ENCODE measurements at places on chromosomes 2 and 18.

DNA sequence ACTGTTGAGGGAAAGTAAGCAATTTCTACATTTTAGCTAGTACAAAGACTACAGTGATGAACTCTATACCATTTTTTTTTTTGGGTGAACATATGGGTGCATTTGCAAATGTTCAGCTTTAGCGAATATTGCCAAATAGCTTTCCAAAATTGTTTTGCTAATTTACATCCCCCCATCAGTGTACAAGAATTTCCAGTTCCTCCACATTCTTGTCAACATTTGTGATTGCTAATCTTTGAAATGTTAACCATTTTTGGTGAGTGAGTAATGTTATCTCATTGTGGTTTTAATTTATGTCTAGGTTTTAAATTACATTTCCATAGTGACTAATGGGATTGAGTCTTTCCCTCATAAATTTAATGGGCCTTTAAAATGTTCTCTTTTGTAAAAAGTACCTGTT is 16.4 kb upstream of the CNRIP1 start:
- no peak for DNase-seq

DNA sequence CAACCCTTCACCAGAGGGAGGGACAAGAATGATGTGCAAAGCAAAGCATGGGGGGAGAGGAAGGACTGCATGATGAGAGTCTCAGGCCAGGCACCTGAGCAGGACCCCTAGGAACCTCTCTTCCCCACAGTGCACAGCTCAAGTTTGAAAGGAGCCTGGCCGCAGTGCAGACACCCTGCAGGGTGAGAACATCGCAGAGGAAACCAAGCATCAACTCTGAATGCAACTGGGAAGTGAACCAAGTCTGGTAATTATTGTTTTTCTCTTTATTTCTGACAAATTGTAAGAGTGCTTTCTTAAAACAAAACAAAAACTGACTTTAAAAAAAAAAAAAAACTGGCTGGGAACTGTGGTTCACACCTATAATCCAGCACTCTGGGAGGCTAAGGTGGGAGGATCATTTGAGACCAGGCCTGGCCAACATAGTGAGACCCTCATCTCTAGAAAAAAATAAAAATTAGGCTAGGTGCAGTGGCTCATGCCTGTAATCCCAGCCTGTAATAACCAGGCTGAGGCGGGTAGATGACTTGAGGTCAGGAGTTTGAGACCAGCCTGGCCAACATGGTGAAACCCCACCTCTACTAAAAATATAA is 15.3 kb downstream of the NPC1 start:
- no peak for DNase-seq

GRCh38 chr18:56747032-56747658 is 96.0 kb downstream of the WDR7 start:
- DNase-seq, result no peak

DNA sequence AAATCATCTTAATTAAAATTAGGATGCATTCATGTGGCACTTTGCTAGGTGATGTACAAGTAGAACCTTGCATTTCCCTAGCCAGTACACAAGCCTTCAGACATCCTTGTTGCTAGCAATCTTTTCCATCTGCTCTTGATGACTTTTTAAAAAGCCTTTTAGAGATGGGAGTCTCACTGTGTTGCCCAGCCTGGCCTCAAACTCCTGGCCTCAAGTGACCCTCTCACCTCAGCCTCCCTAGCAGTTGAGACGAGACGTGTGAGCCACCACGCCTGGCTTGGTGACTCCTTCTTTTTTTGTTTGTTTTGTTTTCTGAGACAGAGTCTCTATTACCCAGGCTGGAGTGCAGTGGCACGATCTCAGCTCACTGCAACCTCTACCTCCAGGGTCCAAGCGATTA is 1.7 kb upstream of the CCDC88A start:
- DNase-seq, result no peak

DNA sequence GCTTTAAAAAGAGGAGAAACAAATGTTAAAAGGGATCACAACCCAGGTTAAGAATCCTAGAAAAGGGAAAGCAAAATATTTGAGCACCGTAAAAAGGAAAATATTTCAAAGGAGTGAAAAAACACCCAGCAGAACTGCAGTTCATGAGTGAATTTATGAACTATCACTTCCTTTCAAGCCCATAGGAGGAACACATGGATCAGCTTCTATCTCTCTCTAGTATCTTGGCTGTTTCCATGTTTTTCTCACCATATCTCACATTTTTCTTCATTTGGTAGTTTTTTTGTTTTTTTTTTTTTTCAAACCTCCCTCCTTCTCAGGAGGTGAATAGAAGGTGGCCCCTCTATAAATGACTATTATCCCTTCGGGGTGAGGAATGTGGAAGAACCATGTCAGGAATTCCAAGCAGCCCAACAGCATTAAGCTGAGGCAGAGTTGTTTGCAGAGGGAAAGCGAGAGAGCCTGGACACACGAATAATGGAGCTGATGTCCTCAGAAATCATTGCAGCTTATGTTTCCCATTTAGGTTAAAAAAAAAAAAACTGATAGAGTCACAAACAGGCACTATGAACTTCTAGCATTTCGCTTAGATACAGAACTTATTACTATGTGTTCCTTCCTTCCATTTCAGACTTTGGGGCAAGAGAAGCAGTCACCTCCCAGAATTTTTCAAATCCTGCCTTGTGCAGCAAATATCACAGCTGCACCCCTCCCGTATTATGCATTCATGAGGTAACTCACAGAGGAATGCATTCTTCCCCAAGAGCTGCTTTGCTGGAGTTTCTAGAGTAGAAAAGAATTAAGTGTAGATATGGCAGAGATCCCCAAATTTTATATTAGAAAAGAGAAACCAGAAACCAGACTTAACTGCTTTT is 315.6 kb downstream of the IRS1 start:
- DNase-seq, result peak; percentile 37

DNA sequence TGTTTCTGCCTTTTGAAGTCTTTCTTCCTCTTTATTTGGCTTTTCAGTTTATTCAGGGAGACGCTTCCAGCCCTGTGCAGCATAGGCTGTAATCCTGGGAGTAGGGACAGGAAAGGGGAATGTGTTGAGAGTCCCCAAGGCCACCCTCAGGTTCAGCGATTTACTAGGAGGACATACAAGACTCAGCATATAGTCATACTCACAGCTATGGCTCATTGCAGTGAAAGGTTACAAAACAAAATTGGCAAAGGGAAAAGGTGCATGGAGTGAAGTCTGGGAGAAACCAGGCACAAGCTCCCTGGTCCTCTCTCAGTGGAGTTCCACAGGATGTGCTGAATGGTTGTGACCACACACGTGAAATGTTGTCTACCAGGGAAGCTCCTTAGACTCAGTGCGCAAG is 49.6 kb upstream of the ZNF638 start:
- no peak for DNase-seq

DNA sequence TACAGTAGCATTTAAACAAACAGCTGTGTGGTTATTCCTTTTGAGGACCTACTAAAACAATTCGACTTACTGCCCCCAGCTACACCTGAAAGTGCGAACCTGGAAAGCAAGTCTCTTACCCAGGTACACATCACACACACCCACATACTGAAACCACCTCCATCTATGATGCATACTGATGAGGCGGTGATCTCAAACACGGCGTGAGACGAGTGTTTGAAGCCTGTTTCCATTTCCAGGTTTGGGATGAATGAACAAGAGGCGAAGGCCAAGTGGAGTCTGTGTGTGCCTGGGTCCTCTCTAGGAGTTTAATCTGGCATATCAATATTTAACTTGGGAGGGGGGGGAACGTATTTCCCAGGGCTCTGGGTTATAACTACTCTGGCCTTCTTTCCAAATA is 1.6 kb downstream of the TMEM185B start:
- no peak for DNase-seq

DNA sequence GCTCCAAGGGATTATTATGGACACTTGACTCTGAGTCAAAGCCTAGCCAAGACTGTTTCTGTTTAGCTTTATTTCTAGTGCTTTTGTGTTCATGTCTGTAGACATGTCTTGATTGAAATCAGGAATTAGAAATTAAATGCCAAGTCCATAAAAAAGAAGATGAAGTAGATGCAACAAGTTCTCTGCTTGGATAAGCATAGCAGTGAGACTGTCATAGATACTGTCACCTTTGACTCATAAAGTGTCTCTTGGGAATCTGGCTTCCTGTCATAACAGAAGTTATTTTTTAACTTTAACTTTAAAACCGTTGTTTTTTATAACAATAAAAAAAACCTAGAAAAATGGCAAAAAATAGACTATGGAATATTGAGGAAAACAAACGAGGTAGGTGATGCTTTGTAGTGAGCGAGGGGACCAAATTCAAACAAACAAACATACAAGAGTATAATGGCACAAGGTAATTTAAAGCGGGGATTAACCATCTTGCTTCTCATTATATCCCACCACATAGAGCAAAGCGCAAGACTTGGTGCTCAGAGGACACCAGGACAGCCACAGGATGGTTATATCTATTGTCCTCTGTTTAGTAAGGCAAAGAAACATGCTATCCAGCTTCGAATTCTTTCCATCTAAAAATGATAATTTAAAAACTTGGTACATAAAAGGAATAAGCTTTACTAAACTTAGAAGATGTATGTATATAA is 64.6 kb downstream of the CD226 start:
- no peak for DNase-seq

GRCh38 chr2:226977775-226978190 is 141.9 kb downstream of the RHBDD1 start:
- DNase-seq, result no peak

DNA sequence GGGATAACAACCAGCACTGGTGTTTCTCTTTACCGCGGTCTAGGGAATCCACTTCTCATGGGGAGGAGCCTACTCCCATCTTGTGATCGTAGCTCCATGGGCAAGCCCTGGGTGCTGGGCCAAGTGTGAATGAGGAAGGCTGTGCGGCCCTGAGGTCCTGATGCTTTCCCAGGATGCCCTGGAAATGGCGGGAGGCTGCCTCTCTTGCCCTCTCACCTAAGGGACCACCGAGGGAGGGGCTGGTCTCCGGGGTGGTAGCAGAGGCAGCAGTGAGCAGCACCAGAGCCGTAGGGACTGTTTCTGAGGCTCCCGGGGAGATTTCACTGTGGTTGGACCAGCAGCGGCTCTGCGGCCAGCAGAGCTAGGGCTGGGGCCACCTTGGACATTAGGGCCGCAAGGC is 15.5 kb upstream of the NPPC start:
- no peak for DNase-seq

DNA sequence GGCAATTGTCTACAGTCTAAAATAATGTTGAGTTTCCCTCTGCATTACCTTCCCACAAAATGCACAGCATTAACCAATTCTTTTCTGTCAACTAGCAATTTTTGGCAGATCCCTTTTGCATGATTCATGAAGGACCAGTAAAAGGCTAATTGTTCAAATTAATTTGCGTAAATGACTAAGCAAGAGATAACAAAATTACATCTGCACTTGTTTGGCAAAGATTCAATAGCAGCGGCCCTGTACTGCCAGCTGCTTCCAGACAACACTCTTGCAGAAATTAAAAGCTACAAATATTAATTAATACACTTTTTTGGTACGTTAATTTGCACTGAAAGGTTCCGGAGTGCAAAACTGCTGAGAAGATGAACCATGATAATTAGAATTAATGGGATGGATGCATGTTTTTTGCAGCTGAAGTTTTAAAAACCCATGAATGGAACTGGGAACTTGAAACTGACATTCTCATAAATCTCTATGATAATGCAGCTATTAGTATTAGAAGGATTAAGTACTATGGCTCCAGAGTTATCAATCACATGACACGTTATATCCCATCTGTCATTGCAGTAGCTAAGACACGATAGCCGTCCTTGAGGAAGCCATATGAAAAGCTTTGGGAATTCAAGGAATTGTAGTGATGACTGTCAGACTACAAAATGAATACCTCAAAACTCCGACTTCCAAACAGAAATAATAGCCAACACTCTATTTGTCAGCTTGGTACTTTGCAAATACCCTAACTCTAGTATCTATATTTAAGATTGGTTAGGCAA is 1268.3 kb upstream of the ACVR2A start:
- DNase-seq, result no peak

- no peak for DNase-seq
These were observed 45.8 kb downstream of the TSHZ1 start for GRCh38 chr18:75256376-75256775.

DNA sequence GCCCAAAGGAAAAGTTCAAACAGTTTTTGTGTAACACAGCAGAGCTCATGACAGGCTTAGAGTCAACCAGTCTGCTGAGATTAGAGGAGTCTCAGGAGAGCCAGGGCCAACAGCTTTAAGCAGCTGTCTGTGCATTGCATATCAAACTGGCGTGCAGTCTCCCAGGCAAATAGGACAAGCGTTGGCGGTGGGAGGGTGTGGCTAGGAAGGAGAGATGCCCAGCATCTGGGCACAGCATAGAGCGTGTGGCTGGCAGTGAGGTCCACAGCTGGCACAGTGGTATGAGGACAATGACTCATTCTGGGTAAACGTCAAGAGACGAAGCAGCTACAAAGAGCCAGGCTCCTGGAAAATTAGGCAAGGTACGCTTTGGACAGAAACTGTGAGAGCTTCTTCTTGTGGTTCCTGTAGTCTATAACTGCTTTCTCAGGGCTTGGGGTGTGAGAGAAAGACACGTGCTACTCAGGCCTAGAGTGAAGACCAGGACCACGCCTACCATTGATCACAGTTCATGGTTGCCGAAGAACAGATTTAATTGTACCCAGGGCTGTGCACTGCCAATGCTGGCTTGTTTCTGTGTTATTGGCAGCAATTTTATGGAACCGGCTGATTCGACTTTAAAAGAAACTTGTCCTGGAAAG is 14.8 kb downstream of the ZAP70 start:
- peak; percentile 95 for DNase-seq

- DNase-seq, result no peak
These were observed 27.6 kb downstream of the AAK1 start for GRCh38 chr2:69615969-69616368.

- no peak for DNase-seq
These were observed 124.9 kb downstream of the DAW1 start for GRCh38 chr2:227996366-227996765.

GRCh38 chr2:157890969-157891642 is 15.0 kb upstream of the ACVR1 start:
- DNase-seq, result no peak

GRCh38 chr2:33126958-33127357 is 180.2 kb downstream of the LTBP1 start:
- no peak for DNase-seq

DNA sequence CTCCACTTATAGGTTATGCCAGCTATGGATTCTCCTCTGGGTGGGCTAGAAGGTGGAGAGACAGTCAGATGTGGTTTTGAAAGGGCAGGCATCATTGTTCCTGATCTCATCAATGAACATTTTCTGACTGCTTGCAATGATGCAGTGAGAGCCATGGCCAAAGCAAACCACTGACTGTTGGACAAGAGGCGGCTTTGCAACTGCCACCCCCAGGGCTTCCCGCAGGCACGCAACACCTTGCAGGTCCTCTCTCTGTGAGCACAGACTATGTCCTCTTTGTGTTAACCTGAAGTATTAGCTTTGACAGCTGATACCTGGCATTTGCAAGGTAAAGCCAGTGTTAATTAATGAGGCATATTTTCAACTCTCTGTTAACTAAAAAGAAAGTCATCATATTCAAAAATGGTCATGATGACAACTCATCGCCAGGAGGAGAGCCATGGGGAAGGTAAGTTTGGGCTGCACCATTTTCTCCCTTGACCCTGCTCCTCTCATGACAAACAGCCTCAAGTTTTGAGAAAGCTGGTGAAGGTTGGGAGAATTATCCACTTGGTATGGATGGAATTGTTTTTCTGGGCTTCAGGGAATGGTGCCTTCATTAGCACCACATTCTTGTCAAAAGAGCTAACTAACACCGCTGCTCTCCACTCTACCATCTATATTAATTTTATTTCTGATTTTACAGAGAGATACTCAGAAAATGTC is 14.9 kb upstream of the FAM124B start:
- no peak for DNase-seq

All from myocyte (in vitro differentiated cells).